ENCODE measurements at places on chromosomes 3 and 15.

DNA sequence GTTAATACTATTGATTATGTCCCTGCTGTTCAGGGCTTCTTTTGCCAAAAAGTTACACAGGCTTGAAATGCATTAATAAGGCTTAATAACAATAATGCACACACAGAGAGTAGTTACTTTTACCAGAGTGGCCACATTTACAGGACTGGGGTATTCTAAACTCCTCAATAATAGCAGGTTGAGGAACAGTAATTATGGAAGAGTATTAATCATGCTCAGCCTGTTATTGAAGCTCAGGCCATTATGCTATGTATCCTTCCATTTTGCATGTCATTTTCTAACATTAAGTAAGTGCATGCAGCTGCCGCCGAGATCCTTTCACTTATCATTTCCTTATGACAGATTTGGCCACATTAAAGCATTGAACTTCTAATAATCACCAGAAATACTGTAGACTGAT lies 5.7 kb downstream of the ARRDC4 start:
- no peak for DNase-seq

- DNase-seq, result no peak
These were observed 609.0 kb upstream of the CFAP20DC start for GRCh38 chr3:59658866-59659265.

- DNase-seq, result no peak
These were observed 20.4 kb downstream of the GOLM2 start for GRCh38 chr15:44308889-44309288.

DNA sequence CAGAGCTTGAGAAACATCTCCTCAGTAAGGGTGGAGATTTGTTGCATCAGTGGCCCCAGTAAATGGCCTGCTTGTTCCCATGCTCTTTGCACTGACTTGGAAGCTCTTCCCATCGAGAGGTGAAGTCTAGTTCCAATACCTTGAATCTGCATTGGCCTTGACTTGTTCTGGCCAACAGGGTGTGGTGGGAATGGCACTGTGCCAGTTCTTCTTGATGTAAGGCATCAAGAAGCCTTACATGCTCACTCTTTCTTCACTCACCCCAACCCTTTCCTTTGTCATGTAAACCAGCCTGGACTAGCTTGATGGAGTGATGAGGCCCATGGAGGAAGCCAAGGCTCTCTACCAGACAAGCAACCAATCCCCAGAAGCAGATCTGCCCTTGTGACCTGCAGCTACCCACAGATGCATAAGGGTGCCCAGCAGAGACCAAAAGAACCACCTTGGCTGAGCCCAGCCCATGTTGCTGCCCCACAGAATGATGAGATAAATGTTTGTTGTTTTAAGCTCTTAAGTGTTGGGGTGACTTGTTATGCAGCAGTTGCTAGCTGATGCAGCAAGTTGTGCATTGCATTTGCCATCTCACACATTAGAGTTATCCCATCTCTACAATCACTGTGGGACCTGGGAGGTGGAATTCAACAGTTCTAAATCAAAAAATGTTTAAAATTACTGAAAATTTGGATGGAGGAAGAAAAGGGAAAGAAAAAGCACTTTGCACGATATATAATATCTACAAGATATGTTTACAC lies 11.1 kb upstream of the MGLL start:
- DNase-seq, result no peak

GRCh38 chr3:43687499-43687811 lies 3.3 kb upstream of the ABHD5 start:
- DNase-seq, result no peak

DNA sequence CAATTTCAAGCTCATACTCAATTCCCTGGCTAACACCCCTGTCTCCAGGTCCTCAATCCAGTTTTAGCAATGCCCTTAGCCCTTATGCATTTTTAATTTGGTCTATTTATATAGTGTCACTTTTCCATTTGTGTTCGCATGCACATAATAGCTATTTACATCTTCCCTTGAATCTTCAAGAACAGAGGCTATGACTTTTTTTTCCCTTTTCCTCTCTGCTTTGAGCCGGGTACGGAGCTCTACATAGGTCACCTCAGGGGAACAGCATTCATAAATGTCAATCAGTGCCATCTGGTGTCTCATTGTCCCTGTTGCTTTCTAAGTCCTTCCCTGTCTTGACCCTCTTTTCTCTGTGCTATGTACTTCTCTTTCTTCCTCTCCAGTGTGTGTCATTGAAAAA lies 26.5 kb upstream of the ACTC1 start:
- DNase-seq, result no peak

- DNase-seq, result no peak
These were observed 1435.2 kb upstream of the CADM2 start for GRCh38 chr3:83523470-83524073.

GRCh38 chr3:149585401-149585726 lies 72.5 kb downstream of the WWTR1 start:
- no peak for DNase-seq

DNA sequence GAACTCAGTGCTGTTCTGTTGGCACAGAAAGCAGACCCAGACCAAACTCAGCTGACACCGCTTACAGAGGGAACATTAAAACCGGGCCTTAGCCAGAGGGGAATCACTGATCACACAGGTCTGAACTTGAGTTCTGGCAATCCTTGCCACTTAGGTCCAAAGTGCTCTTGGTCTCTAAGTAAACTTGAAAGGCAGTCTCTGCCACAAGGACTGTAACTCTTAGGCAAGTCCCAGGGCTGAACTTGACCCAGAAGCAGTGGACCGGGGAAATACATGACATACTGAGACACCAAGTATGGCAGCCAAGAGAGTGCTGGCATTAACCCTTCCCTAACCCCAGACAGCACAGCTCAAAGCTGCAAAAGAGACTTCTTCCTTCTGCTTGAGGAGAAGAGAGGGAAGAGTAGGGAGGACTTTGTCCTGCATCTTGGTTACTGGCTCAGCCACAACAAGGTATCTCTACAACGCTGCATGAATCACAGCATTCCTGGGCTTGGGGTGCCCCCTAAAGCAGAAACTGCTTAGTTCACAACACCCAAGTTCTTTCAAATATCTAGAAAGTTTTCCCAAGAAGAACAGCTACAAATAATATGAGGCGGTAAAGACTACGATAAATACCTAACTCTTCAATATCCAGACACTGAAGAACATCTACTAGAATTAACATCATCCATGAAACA lies 32.5 kb downstream of the NAALADL2 start:
- DNase-seq, result no peak

DNA sequence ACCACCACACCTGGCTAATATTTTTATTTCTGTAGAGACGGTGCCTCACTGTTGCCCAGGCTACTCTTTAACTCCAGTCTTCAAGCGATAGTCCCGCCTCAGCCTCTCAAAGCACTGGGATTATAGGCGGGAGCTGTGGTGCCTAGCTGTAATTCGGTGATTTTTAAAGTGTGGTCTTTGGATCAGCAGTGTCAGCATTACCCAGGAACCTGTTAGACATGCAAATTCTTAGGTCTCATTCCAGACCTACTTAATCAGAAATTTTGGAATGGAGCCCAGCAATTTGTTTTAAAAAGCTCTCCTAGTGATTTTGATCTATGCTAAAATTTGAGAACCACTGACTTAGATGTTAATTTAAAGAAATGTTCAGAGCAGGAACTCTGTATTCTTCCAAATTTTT lies 51.9 kb downstream of the GOLM2 start:
- DNase-seq, result no peak

GRCh38 chr3:160929595-160929994 lies 173.6 kb downstream of the PPM1L start:
- DNase-seq, result no peak

DNA sequence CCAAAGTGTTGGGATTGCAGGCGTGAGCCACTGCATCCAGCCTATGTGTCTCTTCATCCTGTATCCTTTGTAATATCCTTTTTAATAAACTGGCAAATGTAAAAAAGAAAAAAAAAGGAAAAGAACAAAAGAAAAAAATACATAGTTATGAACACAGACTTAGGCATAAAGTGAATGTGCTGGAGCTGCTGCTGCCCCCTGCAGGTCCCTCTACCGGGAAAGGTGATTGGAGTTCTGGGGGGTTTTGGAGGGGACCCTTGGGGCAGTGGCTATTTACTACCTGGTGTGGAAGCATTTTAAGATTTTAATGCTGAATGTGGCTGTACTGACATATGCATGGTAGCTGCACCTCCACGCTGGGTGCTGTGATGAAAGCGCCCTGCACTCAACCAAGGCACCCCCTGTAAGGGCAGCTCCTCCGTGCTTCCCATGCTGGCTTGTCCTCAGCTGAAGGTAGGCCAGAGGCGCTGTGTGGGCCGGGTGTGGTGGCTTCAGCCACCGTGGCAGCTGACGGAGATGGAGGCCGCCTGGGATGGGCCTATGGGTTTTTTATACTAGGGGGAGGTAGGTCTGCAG lies 49.9 kb downstream of the RPLP1 start:
- no peak for DNase-seq

DNA sequence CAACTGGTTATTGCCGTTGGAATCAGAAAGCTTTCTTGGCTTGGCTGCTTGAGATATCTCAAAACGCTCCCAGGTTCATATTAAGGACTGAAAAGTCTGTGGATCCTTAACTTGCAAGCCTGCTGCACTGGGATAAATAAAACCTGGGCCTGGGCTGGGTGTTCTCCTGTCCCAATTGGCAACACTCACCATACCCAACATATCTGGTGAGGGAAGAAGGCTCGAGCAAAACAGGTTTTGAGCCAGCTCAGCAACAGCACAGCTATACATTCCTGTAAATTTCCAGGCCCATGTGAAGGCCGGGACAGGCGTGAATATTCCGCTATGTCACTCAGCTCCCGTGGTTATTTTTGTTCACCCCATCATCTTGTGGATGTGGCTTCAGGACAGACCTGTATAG lies 169.0 kb upstream of the BCL6 start:
- no peak for DNase-seq

- DNase-seq, result no peak
These were observed 22.0 kb upstream of the FAM3D start for GRCh38 chr3:58688574-58688973.

- DNase-seq, result no peak
These were observed 109.5 kb downstream of the PGPEP1L start for GRCh38 chr15:98898122-98898521.

DNA sequence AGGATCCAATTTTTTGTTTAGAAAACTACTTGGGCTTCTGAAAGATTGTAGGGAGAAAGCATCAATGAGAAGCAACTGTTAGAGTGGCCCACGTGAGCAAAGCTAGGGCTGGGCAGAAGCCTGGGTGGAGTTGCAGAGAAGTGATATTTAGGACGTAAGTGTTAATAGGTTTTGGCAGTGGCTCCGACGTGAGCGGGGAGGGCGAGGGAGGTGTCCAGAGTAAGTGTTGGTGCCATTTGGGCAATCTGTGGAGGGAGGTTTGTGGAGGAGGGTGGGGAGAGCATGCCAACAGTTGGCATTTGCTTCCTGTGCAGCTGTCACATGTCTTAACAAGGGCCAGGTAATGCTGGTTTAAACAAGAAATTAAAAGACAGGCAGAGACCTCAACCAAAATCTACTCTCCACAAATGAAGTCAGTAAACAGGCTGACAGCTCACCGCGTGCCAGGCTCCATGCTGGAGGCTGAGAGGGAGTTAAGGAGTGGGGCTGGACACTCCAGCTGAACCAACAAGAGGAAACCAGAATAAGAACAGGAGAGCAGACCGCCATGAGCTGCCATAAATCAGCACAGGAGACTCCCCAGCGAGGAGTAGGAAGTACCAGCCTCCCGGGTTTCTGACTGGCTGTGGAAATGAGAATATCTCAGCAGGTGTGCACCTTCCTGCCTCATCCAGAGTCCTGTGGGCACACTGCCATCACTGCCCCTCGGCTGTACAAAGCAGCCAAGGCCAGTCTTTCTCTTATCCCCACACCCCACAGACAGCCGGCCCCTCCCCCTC lies 232.6 kb downstream of the ABHD5 start:
- no peak for DNase-seq

DNA sequence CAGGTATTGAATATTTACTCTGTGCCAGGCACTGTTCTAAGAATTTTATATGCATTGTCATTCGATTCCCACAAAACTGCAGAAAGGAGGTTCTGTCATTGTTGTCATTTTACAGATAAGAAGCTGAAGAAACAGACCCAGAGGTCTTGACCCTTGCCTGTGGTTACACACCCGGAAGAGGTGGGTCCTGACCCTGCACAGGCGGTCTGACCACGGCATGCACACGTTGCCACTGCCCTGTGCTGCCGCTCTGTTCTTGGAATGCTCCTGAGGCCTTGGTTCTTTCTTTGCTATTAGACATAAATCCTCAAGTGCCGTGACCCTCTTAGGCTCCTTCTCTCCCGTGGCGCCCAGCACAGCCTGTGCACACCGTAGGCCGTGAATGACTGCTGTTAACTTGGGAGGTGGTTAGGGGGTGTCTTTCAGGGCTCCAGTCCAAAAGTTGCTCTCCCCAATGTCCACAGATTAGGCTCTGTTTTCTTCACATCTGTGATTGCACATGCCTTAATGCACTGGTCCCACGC lies 74.1 kb upstream of the PLXNA1 start:
- DNase-seq, result no peak

DNA sequence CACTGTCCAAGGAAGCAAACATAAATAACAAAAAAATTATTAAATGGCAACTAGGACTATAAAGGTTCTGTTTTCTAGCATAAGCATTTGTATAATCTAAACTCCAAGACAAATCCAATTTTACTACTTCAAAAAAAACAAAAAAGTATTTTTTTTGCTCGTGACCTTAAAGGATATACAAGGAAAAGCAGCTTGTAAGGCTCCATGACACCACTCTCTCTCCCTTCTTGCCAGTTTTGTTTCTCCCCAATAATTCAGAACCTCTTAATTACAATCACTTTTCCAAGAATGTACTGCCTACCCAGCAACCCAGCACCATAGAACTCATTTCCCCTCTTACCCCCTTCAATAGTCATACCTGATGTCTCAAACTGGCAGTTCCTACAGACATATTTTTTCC lies 496.2 kb downstream of the GRM7 start:
- no peak for DNase-seq

DNA sequence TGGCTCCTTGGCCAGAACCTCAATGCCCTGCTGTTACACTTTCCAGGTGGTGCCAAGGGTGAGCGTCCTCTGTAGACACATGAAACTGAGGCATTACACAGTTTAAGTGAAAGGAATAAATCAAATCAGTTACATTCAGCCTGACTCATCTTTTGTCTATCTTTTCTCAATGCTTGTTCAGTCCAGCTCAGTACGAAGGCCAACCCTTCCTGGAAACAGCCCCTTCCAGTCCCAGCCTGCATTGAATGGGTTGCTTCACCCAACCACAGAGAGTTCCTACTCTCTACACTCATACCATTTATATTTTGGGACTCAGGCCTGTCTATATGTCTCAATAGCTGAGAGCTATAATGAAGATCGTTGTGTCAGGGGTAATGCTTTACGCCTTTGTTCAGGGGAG lies 363.6 kb downstream of the RORA start:
- no peak for DNase-seq

DNA sequence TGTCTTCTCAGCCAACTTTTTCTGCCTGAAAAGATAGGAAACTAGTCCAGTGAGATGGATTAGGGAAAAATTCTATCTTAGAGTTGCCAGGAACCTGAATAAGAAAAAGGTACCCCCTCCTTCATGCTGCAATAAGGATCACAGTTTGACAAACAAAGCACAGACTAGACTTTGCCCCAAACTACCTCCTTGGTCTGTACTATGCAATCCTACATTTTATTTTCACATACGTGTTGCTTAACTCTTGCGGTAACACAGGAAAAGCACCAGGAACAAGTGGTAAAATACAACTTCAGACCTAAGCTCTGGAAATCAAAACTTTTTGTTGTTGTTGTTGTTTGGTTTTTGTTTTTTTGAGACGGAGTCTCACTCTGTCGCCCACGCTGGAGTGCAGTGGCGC lies 11.3 kb upstream of the IL12A start:
- DNase-seq, result no peak
